Stimulated activated CD4-positive, alpha-beta T cell treated with anti-CD3 and anti-CD28 coated beads, Interleukin-15, amount 100 ng/mL, for 24 hours (primary cell): ENCODE measurements at places on chromosomes 4 and X.
A peak's percentile ranks its signal among the peaks of the same experiment; 100 is the strongest.

- no peak for DNase-seq
These were observed 645 bp upstream of the RAB28 start for GRCh38 chr4:13484749-13485221.

DNA sequence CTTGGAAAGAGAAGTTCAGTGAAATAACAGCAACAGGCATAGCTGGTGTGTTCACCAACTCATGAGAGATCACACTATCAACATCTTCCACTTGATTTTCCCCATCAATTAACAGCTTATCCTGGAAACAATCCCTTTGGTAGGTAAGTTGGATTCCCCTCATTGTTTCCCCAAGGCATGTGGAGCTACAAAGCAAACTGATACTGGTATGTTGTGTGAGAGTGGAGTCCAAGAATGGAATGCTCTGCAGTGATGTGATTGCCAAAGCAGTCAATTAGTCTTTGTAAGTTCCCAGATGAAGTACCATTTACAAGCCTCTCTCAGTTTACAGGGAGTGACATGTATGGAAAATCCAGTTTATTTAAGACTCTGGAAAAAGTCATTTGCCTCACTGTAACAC, 13.7 kb upstream of the XAGE2 start:
- DNase-seq = no peak

- DNase-seq = no peak
These were observed 401.8 kb upstream of the RPS6KA3 start for GRCh38 chrX:20668550-20668949.

DNA sequence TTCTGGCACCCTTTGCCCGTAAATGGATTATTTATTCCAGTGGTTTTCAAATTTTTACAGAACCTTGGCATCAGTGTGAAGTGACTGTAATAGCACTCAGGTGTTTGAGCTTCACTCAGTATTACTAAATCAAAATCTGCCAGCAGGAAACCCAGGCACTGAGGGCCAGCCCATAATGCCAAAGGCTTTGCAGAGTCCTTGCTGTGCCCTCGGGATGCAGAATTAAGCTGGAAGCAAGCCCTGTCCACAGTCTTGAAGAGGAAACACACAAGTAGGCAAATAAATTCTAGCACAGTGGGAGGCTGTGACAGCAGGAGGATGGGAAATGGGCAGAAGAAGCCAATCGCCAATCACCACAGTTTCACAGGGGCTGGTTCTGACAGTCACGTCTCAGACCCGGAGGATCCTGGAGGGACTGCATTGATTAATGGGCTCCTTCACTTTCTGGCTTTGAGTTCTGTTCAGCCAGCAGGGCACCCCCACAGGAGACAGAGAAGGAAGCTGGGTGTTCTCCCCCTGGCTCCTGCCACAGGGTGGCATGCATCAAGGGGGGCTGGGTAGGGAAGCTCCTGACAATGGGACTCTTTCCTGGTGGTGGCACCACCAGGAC, 138.8 kb downstream of the MTNR1A start:
- no peak for DNase-seq

GRCh38 chrX:101347859-101348451, 587 bp downstream of the TIMM8A start:
- DNase-seq = no peak

GRCh38 chr4:3044870-3045819, 29.2 kb downstream of the HTT-AS start:
- DNase-seq = peak; percentile 69
